ENCODE measurements at places on chromosomes 16 and 17. TPM values are rescaled to one million over a fixed set of nuclear protein-coding genes. Genes with fewer than 3 reads are reported as not detected.

DNA sequence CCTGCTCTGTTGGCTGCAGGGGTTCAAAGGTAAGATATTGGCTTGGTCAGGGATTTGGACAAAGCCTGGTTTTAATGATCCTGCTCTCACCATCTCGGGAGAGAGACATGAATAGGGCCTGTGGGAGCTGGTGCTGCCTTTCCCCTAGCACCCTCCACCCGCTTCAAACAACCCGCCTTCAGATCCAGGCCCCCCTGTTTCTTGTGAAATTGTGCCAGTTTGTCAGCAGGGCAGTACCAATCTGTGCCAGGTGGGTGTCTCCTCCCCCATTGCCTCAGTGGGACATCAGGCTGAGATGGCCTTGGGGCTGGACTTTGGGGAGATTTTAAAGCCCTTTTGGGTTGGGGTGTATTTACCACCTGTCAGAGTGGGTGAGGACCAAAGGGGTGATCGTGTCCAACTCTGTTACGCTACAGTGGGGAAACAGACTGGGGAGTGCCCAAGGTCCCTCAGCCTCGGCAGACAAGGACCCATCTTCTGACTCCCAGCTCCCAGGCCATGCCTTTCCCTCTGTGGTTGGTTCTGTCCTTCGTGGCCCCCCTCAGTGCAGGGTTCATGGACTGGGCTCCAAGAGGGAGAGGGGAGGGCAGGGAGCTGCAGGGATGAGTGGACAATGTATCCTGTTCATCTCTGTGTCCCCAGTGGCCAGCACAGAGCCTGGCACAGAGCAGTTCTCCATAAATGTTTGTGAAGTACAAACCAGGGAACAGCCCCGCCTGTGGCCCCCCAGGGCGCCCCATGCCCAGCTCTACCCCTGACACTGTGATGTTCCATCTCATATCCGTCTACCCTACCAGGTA lies 3.3 kb downstream of the ARHGAP23 start:
- no peak for DNase-seq

DNA sequence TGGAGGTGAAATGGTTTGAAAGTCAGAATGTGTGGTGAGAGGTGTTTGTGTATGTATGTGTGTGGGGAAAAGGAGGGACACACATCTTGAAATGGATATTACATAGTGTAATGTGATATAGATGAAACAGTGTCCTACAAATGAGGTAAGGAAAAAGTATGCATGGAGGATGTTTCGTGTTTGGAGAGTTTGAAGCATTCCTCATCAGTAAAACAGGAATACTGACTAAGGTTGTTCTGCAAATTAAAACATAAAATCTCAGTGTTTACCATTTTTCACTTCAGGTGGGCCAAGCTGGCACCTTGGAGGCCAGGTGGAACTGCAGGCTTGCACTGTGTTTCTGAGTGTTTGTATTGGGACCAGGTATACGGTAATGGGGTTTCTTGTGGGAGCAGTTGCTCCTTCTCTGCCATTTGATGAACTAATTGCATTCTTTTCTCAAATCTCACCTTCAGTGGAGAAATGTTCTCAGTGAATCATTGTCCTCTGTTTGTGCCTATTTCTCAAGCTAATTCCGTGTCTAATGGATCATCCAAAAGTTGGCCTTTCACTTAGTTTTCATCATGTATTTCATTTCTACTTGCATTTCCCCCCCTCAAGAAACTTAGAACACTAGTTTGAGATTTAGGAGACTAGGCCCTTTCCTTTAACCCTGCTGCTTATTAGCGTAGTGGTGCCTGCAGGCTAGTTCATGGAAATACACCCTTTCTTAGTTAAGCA lies 8.2 kb upstream of the TBKBP1 start:
- DNase-seq, result no peak

- DNase-seq, result no peak
These were observed 22.7 kb upstream of the CPSF4L start for GRCh38 chr17:73284354-73284753.

GRCh38 chr17:63032142-63032541 lies 66.1 kb downstream of the TANC2 start:
- no peak for DNase-seq

GRCh38 chr16:14377326-14377725 lies 252.7 kb downstream of the PARN start:
- DNase-seq, result no peak

GRCh38 chr16:66315210-66315825 lies 51.2 kb upstream of the CDH5 start:
- DNase-seq, result no peak

MATCAP1 gene
- 9.8 TPM for total RNA-seq

MEOX1 gene
- total RNA-seq, result 11.1 TPM

DNA sequence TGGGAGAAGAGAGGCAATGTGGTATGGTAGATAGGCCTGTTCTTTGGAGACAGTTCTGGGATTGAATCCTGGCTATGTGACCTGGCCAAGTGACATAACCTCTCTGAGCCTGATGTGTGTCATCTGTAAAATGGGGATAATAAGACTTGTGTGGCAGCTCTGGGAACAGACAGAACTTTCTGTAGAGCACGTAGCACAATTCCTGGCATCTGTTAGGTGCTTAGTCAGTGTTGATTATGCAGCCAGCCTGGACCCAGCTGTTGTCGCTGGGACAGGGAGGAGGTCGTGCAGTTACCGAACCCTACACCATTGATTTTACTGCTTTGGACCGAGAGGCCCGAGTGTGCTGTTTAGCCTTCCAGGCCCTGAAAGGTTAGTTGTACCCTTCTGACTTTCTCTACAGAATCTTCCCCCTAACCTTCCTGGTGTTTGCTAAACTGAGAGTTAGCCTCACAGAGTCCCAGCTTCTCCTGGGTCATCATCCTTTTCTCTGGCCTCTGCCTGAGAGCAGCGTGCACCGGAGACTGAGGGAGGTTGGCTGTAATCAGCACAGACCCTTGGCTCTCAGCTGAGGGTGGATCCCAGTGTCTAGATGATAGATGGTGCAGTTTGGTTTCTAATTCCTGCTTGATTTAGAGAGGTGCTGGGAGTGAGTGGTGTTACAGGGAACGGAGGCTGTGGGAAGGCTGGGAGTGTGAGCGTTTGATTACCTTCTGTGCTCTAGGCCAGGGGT lies 31.9 kb downstream of the MSI2 start:
- no peak for DNase-seq

- peak; percentile 100 for DNase-seq
These were observed at the start of gene MARF1 for GRCh38 chr16:15643048-15643945. Gene MARF1, minus strand, starts transcription at chr16:15643154. Its CDS starts 3,921 bp downstream, at chr16:15639233.

DNA sequence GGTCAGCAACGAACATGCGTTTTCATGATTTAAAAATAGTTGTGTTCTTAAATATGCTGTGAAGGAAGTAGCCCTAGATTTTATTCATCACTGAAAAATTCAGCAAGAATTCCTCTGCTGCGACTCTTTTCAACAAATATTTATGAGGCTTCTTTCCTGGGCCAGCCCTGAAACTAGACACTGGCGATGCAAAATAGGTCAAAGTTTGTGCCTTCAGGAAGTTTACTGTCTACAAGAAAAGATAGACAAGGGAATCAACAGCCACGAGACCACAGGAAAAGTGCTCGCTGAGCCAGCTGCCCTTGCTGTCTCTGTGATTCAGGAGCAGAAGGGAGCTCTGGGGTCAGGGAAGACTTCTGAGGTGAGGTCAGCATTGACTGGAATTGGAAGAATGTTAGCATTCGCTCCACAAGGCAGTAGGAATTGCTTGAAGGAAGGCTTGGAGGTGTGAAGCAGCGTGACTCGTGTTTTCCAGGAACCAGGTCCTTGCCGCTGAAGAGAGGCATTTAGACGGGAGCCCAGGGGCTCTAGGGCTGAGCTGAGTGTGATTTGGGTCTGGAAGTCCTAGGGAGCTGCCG lies 1.9 kb upstream of the RPL26 start:
- DNase-seq, result no peak

DYNLRB2 gene
- not detected for total RNA-seq

DNA sequence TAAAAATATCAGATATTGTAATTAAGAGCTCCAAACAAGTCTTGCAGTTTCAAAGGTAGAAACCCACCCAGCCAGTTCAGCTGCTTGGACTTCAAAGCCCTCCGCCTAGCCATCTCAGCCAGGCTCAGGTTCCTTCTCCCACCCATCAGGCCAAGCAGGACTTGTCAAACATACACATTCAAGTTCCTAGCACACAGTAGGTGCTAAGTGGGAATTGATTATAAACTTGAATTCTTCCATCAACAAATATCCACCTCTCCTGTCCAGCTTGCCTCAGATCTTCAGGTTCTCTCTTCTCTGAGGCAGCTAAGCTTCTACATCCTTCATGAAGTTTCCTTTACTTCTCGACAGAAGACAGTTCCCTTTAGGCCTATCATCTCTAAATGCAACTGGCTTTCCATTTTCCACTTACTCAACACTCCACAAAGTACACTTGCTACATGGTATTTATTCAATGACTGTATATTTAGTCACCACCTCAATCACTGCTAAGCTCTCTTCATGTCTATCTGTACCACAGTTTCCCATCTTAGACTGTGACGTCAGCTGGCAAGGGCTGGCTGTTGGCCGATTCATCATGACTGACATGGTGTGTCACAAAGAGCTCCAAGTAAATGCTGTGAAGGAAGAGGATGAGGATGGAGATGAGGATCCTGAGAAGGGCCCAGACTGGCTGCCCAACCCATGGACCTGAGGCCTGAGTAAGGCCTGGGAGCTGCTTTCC lies 13.3 kb upstream of the COG7 start:
- no peak for DNase-seq

PGS1 gene
- 16.7 TPM for total RNA-seq

SLX4 gene
- total RNA-seq, result 3.3 TPM

GRCh38 chr17:56939869-56940484 lies 20.9 kb downstream of the COIL start:
- DNase-seq, result no peak

DNA sequence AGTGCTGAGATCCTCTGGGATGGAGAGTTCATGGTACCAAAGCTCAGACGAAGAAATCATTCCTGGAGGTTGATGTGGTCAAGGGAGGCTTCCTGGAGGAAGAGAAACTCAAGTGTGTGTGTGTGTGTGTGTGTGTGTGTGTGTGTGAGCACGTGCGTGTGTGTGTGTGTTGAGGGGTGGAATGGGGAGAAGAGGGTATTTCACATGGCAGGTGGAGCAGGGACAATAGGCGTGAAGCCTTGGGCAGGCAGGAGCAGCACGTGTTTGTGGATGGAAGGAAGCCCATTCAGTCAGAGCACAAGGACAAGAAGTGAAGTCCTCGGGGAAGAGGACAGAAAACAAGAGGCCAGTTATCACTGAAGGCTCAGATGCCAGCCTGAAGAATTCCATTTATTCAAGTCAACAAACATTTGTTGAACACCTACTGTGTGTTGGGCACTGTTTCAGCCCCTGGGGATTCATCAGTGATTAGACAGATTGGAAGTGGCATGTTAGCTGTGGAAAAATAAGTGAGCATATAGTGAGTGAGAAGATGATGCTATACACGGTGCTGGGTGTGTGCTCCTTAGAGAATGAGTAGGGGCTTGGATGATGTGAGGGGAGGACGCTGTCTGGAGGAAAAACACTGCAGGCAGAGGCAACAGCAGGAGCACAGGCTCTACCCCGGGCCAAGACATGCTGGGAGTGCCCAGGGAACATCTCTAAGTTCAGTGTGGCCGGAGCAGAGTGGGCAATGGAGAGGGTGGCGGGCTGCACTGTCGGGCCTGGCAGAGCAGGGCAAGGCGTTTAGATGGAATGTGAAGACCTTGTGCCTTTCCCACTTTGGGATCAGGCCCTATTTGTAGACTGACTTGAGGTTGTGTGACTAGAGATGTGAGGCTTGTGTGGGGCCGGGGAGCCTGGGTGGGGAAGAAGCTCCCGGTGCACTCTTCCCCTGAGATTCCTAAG lies 267.1 kb downstream of the CBLN1 start:
- no peak for DNase-seq

BMERB1 gene
- 61.4 TPM for total RNA-seq
